Stimulated activated CD8-positive, alpha-beta memory T cell treated with anti-CD3 and anti-CD28 coated beads, Interleukin-4, amount 100 ng/mL, for 4 hours (primary cell): ENCODE measurements at places on chromosomes 16 and 17.

DNA sequence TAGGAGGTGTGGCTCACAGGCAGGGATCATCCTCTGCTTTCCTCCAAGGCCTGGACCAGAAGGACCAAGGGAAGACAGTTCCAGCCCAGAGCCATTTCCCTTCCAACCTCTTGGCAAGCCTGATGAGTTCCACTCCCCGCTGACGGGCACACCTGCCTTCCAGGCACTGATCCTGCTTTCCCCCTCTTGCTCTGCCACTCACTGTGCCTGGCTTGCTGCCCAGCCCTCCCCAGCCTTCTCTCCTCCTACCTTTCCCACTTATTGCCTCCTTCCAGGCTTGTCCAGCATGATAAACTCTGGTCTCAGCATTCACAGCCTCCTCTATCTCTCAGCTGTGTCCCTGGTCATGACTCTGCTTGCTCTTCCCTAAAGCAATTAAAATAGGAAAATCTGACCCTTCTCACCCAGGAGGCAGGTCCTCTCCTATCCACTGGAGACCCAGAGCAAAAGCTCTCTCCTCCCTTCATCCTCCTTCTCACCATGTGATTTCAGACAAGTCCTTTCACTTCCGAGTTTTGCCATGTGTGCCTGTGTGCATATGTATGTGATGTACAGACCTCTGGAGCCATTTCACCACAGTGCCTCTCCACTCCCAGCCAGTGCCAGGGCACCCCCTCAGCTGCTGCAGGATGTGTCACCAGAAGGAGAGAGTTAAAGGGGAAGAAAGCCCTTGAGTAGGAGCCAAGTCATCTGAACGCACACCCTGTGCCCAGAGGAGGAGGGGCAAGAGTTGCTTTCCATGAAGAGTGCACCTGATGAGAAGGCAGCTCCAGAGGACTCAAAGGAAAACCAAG, 13.4 kb upstream of the TMEM170A start:
- no peak for DNase-seq

GRCh38 chr17:66793814-66794213, 41.1 kb upstream of the CACNG5 start:
- DNase-seq: no peak

DNA sequence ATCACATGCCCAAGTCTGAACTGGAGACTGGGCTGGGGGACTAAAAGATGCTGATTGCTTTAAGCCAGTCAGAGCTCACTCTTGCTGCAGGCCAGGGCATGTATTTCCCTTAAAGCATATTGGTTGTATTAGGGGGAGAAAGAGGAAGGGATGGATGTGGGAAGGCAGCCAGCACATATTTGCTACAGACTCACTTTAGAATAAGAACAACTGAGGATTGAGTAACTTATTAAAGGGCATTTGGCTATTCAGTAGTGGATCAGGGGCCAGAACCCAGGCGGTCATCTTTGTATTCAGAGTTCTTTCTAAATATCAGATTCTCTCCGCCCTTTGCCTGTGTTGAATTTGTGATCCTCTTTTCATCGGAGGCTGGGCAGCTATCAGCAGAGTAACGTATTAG, 231.7 kb downstream of the HAPSTR1 start:
- no peak for DNase-seq

DNA sequence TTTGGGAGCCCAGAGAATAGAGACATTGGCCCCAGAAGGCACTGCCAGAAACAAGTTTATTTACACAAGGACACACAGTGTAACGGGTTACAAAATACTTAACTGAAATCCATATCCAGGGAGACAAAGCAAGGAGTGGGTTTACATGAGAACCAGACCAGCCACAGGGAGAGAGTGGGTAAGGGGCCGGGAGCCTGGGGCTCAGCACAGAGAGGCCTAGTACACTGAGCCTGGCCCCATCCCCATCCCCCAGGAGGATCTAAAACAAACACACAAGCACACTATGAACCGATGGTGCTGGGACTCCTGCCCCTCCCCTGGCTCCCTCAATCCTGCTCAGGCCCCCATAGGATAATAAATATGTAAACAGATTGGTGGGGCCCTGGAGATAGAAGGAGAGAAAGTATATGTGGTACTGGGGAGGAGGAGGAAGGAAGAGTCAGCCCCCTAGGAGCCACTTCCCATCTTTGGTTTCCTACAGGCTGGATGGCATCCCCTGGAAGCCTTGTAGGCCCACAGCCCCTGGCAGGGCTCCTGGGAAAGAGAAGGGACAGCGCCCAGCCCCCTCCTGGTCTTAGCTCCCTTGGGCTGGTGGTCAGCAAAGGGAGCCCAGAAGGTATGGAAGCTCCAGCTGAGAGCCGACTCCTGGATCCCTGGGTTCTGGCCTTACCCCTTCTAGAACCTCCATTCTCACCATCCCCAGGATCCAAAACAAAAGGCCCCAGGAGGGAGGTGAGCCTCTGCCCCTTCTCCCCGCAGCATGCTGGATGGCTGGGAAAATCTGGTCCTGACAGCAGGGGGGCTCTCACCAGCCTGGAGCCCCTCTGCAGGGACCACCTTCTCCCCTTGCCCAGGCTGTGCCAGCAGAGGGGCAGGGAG, 6.4 kb downstream of the G6PC3 start:
- no peak for DNase-seq

DNA sequence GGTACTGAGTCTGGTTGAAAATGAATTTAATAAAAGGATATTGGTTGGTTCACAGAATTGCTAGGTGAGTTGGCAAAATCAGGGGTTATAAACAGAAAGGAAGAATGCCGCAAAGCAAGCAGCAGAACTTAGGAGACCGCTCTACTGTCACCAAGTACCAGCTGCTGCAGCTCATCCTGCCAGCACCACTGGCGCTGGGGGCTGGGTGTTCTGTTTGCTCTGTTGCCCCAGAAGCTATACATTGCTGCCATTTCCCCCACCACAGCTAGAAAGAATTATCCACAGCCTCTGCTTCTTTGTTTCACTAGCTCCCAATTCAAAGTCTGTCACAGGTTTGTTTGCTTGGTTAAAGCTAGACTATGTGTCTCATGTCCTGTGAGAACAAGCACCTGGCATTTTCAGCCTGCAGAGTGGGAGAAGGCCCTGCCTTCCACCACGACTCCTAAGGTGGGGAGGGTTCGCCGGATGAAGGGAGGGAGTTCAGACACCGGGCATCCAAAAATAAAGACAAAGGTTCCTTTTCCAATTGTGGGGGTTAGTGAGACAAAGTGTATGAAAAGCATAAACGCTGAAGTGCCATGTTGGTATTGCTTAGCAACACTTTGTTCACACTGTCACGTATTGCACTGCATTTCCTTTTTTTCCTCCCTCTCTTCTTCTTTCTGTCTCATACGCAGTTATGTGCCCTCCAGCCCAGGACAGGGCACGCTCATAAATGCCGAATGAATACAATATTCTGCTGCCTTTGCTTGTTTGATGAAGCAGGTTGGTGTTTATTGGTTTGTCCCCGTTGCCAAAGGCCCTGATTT, 9.6 kb upstream of the CPD start:
- no peak for DNase-seq

DNA sequence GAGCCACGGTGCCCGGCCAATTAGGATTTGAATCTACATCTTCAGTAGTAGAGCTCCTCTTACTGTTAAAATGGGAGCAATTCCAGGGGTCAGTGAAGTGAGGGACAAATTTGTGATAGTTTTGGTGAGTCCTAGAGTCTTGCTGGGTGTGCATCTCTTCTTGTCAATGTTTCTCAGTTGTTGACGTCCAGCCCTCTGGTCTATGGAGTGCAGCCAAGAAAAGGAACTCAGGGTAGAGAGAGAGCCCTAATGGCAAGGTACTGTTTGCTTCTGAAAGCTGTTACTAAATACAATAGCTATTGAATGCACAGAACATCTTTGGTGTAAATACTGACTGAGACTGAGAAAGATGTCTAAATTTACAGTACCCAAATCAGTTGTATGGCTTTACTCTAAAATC, 282.5 kb upstream of the SALL1 start:
- no peak for DNase-seq

- no peak for DNase-seq
These were observed 1.9 kb upstream of the TUBB3 start for GRCh38 chr16:89921131-89921701.

DNA sequence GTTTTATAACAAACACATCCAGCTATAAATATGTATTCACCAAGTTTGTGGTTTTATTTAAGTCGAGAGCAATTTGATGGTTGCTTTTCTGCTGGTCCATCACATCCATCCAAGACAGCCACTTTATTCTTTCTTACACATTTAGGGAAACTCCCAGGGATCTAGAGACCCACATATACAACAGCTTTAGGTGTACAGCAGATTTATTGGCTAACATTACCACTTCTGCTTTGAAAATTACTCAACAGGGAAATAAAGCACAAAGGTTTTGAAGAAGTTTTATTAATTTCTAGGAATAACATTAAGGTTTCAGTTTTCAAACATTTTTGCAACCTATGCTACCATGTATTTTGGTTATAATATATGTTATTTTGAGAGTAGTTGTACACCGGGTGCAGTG, 6.9 kb downstream of the ERCC4 start:
- no peak for DNase-seq

DNA sequence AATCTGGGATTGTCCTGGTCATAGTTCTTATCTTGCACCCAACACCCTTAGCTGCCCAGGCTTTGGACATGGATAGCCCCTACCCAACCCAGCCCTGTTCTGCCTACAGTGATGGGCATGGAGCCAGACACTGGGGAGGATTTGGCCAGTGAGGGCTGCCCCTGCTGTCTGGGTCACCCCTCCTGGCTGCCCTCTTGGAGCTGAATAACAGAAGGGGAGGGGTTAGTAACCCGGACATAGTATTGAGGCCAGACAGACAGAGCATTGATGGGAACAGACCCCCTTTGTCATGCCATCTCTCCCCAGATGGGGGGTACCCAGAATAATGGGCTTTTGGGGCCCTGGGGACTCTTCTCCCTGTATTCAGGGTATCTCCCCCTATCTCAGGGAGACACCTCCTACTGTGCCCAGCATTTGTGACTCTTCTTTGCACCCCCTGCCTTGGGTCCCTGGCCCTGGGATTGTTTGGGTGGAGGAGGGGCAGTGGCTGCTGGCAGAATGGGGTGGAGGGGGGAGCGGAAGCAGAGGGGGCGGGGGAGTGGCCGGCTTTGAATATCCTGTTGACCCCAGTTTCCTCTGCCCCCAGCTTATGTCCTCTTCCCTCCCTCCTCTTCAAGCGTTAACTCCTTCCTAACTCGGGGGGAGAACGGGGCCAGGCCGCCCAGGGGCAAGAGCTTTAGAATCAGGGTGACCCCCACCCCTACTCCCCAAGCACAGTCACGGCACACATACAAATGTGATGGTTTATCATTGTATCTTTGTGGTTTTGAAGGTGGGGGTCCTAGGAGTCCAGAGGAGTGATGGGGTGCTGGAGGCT, 17.0 kb downstream of the GJD3 start:
- no peak for DNase-seq
